NCI-H1930 (cell line): ENCODE measurements at places on chromosomes 4 and X.

GRCh38 chrX:111041018-111041462, 55.0 kb upstream of the PAK3 start:
- no peak for DNase-seq

DNA sequence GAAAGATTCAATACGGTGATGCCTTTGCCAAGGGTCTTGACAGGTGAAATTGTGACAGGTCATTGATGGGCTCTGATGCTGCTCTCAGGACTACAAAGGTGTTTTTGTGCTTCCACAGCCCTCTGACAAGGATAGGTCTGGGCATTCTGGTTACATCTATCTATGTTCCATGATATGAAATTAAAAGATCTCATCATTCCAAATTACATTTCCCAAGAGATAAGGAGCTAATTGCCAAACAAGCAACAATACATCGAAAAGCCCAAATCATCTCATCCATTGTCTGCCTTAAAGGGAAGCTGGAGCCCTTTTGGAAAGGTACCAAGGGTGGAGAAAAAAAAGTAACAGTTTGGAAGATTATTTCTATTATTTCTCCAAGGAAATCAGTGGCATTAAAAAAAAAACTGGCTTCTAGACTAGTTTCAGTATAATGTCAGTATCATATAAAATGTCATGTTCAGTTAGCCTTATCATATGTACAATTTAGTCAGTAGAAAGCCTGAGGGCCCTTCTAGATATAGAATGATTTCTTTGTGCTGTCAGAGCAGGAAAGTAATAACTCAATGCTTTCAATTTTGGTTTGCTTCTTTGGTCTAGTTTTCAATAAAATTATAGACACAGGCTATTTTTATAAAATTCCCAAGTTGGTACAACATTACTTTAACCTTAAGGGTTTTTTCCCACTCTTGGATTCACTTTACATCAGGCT, 224.5 kb upstream of the GPRIN3 start:
- DNase-seq: peak; percentile 13

DNA sequence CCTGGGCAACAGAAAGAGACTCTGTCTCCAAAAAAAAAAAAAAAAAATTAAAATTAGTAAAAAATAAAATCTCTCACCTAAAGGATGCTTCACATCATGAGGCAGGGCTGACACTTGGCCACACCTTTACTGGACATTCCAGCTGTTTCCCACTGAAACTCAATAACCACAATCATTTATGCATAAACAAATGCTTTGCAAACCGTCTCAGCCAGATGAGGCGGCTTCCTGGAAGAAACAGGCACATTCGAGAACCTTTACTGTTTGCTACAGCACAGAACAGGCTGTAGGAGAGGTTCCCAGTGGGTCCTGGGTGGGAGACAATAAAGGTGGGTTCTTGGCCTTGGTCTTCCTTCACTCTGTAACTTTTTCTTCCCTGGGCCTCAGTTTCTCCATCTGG, 10.9 kb upstream of the TBC1D14 start:
- DNase-seq: no peak

GRCh38 chr4:10124167-10124930, 7.8 kb upstream of the WDR1 start:
- DNase-seq: no peak
